ENCODE measurements at places on chromosomes 7 and 10.

DNA sequence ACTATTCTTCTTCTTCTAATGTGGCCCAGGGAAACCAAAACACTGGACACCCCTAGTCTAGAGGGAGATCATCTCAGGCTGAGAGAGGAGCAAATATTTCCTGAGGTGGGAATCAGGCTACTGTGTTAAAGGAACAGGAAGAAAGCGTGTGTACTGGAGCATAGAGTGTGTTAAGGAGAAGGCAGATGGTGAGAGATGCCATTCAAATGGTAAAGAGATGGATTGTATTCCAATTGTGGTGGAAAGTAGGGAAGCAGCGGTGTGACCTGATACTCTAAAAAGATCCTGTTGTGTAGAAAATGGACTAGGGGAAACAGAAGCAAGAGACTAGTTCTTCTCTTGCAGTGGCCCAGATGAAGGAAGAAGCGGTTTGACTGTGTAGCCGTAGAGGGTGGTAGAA, 31.2 kb downstream of the RAB18 start:
- no peak for DNase-seq

- DNase-seq = no peak
Observed at GRCh38 chr10:71805776-71806703, 32.7 kb upstream of the VSIR start.

- no peak for DNase-seq
Observed at GRCh38 chr7:2996141-2996540, 47.5 kb downstream of the CARD11 start.

- DNase-seq = no peak
Observed at GRCh38 chr10:119778776-119779445, 53.1 kb downstream of the INPP5F start.

DNA sequence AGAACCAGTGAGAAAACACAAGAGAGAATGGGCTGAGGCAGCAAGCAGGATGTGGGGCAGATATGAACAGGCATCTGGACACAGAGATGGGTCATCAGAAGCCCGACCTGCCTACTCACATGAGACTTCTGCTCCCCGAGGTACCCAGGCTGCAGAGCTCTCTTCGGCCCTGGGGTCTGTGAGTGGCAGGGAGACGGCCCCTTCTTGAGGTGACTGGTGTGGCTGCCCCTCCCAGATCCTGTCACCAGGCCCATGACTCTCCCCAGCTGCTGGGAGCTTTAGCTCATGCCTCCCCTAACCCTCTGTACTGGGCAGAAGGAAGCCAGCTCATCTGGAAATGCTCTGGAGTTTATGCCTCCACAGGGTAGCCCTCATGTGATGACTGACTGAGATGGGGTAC, 157.6 kb upstream of the PCBD1 start:
- DNase-seq = no peak

DNA sequence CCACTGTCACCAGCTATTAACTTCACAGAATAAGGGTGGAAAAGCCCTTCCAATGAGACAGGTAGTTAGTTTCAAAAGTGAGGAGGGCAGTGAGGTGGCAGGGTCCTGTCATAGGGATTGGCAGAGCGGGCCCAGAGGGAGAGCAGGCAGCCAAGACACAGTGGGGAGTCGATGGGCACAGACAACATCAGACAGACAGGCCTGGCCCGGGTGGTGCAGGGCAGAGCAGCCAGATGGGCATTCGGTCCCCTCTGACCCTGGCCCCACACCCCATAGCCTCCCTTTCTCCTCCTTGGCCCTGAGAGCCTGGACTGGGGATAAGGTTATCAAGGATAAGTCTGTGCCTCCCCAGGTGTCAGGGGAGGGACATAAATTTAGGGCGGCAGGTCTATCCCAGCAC, 31.4 kb upstream of the SMARCD3 start:
- no peak for DNase-seq

- no peak for DNase-seq
Observed at GRCh38 chr10:78262860-78263259, 229.2 kb downstream of the RPS24 start.

GRCh38 chr7:135074096-135074495, 73.8 kb upstream of the TMEM140 start:
- DNase-seq = no peak

- DNase-seq = no peak
Observed at GRCh38 chr10:60041489-60042133, 135.3 kb upstream of the CCDC6 start.

- peak; percentile 91 for DNase-seq
Observed at GRCh38 chr10:86652361-86653202, 1.8 kb upstream of the OPN4 start.

DNA sequence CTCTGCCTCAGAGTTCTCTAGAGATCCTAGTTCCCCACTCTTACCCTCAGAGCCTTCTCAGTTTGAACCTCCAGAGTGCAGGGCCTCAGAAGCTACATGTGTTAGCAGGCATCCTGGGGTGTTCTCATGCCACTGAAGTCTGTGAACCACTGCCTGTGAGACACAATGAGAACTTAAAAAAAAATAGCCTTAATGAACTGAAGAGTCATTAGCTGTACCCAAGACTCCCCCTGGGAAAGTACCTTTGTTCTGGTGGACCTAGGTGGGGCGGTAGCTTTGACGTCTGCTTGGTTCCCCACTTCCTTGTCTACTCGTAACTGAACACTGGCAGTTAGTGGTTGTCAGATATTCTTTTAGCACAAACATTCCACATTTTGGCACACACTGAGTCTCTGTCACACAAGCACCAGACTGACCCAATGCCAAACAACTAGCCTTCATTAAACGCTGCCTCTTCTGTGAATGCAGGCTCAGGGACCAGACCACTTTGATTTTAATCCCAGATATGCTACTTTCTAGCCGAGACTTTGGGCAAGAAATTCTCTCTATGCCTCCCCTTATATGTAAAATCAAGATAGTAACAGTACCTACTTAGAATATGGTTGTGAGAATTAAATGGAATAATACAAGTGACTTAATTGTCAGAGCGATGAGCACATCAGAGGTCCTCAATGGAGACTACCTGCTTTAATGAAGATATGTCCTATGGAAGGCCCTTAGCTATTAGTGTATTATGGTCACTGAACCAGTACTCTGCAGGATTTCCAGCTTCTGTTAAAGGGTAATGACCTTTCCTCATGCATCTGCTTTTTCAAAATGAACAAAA, 75.3 kb upstream of the CC2D2B start:
- no peak for DNase-seq

Measured in NCI-H1092 (cell line).